ENCODE measurements at places on chromosomes 2 and 18. TPM values are rescaled to one million over a fixed set of nuclear protein-coding genes. Genes with fewer than 3 reads are reported as not detected.

ASAP2 gene
- total RNA-seq = 10.4 TPM

DNA sequence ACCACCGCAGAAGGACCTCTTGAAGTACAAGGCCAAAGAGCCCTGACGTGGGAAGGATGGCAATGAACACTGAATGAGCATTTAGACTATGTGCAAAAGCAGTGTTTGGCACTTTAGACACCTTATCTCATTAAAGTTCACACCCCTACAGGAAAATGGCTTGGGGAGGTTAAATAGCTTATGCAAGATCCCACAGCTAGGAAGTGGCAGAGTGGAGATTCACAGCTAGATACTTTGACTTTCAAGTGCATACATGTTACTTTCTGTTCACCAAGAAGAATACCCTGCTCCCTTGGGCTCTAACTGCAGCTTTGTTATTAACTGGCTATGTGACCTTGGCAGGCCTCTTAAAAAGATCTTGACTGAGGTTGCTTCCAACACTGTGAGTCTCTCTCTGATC, 58.2 kb downstream of the ICOS start:
- DNase-seq = no peak

- peak; percentile 82 for DNase-seq
These were observed 109.6 kb downstream of the SH3RF3 start for GRCh38 chr2:109238580-109238979.

DNA sequence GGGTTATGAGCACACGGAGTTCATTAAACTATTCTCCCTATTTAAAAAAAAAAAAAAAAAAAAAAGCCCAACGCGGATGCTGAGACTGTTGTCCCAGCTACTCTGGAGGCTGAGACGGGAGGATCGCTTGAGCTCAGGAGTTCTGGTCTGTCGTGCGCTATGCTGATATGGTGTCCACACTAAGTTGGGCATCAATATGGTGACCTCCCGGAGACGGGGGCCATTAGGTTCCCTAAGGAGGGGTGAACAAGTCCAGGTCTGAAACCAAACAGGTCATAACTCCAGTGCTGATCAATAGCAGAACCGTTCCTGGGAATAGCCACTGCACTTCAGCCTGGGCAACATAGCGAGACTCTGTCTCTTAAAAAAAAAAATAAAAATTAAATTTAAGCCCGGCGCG, 12.9 kb upstream of the ANKRD53 start:
- DNase-seq = no peak

GRCh38 chr2:224832207-224832606, 116.0 kb upstream of the CCDC195 start:
- no peak for DNase-seq

ACOXL gene
- not detected for total RNA-seq

CD8A gene
- not detected for total RNA-seq

Measured in H4 (cell line).